ENCODE measurements at places on chromosomes 4 and X. TPM values are rescaled to one million over a fixed set of nuclear protein-coding genes. Genes with fewer than 3 reads are reported as not detected.

HTN3 gene
- total RNA-seq: not detected

DNA sequence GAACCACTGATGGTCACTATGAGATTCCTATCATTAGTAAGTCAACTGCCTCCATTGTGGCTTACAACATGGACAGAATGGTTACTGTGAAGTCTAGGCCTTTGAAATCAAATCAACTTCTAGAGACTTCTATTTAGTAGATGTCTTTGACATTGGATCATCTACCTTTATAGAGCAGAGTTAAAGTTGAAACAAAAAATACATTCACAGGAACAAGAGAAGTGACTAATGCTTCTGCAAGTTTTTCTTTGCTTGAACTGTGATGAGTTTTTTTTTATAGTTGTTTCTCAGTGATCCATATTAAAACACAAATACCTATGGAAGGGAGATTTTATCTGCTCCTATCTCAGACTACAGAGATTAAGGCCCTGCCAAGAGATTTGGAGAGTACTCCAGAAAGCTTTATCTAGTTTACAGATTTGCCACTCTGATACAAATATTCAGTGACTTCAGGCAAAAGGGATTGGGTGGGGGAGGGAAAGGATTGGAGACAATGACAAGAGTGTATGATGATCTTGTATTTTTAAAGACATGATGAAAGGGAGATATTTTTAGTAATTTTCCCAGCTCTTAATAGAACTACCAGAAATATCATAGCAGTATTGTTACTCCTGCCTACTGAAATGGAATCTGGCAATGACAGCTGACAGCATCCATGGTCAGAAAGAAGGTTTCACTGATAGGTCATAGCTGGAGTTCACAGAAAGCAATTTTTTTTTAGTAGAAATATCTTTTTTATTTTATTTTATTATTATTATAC, 16.0 kb upstream of the EPGN start:
- DNase-seq: no peak
- H3K27me3 ChIP-seq: no peaks in the 10 kb centered on the region
- no peak overlapping the region for H3K27ac ChIP-seq
- no peak overlapping the region for H3K4me3 ChIP-seq
- no peaks in the 10 kb centered on the region for H3K4me1 ChIP-seq

TMSB15C gene
- total RNA-seq: 0.61 TPM

- H3K27me3 ChIP-seq: no peaks in the 10 kb centered on the region
- DNase-seq: no peak
- H3K27ac ChIP-seq: no peak overlapping the region
- no peaks in the 10 kb centered on the region for H3K36me3 ChIP-seq
- no peak overlapping the region for H3K4me3 ChIP-seq
Observed at GRCh38 chrX:71638409-71638808, 20.1 kb upstream of the CXCR3 start.

- no peaks in the 10 kb centered on the region for H3K36me3 ChIP-seq
- no peak overlapping the region for H3K27ac ChIP-seq
- DNase-seq: peak; percentile 36
- no peaks in the 10 kb centered on the region for H3K4me1 ChIP-seq
- no peak overlapping the region for H3K4me3 ChIP-seq
Observed at GRCh38 chr4:45693746-45694145, 430.1 kb downstream of the GABRG1 start.

DNA sequence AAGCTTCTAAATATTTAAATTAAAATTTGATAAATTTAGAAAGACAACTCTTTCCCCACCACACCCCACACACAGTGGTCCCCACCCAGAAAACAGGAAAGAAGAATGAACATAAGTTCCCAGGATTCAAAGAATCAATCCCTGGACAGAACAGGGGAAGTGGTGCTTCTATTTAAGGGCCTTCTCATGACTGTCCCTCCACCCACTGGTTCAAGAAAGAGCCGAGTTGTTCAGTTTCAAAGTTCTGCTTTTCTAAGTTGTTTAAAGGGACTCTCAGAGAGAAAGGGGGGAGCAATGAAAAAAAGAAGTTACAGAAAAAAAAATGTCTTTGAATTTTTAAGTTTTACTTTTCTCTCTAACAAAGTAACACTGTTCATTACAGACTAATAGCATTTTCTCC, 195.8 kb downstream of the PDGFC start:
- H3K27me3 ChIP-seq: no peaks in the 10 kb centered on the region
- H3K4me1 ChIP-seq: peaks cover 61% of the 10 kb centered on the region
- no peak overlapping the region for H3K4me3 ChIP-seq

DNA sequence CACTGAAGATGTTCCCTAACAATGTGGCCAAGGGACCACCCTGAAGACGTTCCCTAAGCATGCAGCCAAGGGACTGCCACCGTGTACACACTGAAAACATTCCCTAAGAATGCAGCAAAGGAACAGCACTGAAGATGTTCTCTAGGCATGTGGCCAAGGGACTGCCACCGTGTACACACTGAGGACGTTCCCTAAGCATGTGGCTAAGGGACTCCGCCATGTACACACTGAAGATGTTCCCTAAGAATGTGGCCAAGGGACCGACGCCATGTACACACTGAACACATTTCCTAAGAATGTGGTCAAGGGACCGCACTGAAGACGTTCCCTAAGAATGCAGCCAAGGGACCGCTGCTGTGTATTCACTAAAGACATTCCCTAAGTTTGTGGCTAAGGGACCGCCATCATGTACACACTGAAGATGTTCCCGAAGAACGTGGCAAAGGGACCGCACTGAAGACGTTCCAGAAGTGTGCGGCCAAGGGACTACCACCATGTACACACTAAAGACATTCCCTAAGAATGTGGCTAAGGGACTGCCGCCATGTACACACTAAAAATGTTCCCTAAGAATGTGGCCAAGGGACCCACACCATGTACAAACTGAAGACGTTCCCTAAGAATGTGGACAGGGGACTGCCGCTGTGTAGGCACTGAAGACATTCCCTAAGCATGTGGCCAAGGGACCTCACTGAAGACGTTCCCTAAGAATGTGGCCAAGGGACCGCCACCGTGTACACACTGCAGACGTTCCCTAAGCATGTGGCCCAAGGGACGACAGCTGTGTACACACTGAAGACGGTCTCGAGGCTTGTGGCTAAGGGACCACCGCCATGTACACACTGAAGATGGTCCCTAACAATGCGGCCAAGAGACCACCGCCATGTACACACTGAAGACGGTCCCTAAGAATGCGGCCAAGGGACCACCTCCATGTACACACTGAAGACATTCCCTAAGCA, 54.8 kb downstream of the DHRSX start:
- no peak overlapping the region for H3K4me3 ChIP-seq
- no peak overlapping the region for H3K27ac ChIP-seq
- H3K4me1 ChIP-seq: no peaks in the 10 kb centered on the region

- no peak overlapping the region for H3K4me3 ChIP-seq
- no peaks in the 10 kb centered on the region for H3K27me3 ChIP-seq
- H3K27ac ChIP-seq: no peak overlapping the region
Observed at GRCh38 chr4:105093975-105094374, 52.7 kb upstream of the TET2 start.

DNA sequence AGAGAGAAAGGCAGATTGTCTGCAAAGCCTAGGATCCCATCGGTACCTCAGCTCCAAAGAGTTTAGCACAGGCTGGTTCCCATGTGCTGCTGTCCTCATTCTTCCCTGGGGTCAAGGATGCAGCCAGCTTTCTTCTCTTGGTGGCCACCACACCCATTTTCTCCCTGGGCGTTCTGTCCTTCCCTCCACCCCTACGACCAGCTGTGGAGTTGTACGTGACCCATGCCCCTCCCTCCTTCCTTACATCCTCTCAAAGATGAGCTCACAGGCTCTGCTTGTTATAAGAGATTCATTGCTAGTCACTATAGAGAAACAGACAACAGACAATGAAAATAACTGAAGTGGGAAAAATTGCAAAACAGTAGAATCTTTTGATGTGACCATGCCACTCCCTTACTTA, 74.0 kb upstream of the KLF3 start:
- H3K36me3 ChIP-seq: no peaks in the 10 kb centered on the region
- no peak overlapping the region for H3K4me3 ChIP-seq
- H3K27ac ChIP-seq: no peak overlapping the region
- H3K4me1 ChIP-seq: no peaks in the 10 kb centered on the region

KCND1 gene
- total RNA-seq: 1.8 TPM

GRCh38 chrX:108264376-108264775, 172.8 kb downstream of the ATG4A start:
- no peak for DNase-seq
- no peak overlapping the region for H3K27ac ChIP-seq
- H3K27me3 ChIP-seq: no peaks in the 10 kb centered on the region
- no peaks in the 10 kb centered on the region for H3K36me3 ChIP-seq

DNA sequence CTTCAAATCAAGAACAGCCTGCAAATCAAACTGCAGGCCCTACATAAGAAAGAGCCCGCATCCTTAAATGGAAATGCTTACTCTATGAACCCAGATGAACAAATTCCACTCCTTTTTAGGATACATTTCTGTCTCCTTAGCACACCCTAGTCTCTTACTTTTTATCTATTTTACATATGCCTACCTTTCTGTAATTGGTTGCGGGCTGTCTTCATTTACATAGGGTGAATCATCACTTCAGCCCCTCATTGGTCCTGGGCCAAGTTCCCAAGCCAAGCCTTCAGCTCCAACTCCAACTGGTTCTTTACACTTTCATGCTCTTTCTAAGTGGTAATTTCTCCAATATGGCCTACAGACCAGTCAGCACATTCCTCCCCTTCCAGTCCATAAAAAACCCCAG, 219.3 kb downstream of the TRAM1L1 start:
- DNase-seq: no peak
- H3K27ac ChIP-seq: no peak overlapping the region
- no peaks in the 10 kb centered on the region for H3K4me1 ChIP-seq
- no peak overlapping the region for H3K4me3 ChIP-seq
- H3K36me3 ChIP-seq: no peaks in the 10 kb centered on the region

MSN gene
- 40.9 TPM for total RNA-seq

- peaks cover 4% of the 10 kb centered on the region for H3K27me3 ChIP-seq
- no peak overlapping the region for H3K4me3 ChIP-seq
- no peaks in the 10 kb centered on the region for H3K4me1 ChIP-seq
- no peaks in the 10 kb centered on the region for H3K36me3 ChIP-seq
- DNase-seq: peak; percentile 44
Observed at GRCh38 chrX:129932821-129933321, 26.9 kb downstream of the UTP14A start.

GAGE12E gene
- total RNA-seq: not detected

DKK2 gene
- 0.14 TPM for total RNA-seq

DNA sequence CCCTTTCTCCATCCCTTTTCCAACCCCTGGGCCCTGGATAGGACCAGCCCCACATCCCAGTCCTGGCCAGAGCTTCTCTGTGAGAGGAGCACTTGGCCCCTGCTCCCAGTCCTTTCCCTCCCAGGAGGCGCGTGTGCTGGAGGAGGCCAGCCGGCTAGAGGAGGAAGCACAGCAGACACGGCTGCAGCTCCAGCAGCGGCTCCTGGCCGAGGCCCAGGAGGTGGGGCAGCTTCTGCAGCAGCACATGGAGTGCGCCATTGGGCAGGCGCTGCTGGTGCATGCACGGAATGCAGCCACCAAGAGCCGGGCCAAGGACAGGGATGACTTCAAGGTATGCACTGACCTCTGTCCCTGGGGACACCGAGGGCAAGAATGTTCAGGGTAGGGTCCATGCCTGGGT, 87.5 kb downstream of the EVC start:
- DNase-seq: no peak
- no peak overlapping the region for H3K4me3 ChIP-seq
- H3K36me3 ChIP-seq: no peaks in the 10 kb centered on the region
- H3K27me3 ChIP-seq: no peaks in the 10 kb centered on the region
- H3K27ac ChIP-seq: no peak overlapping the region

GRCh38 chr4:110452546-110452945, 23.4 kb upstream of the ENPEP start:
- no peak overlapping the region for H3K27ac ChIP-seq
- DNase-seq: no peak
- H3K4me1 ChIP-seq: no peaks in the 10 kb centered on the region
- no peak overlapping the region for H3K4me3 ChIP-seq
- H3K36me3 ChIP-seq: no peaks in the 10 kb centered on the region

DNA sequence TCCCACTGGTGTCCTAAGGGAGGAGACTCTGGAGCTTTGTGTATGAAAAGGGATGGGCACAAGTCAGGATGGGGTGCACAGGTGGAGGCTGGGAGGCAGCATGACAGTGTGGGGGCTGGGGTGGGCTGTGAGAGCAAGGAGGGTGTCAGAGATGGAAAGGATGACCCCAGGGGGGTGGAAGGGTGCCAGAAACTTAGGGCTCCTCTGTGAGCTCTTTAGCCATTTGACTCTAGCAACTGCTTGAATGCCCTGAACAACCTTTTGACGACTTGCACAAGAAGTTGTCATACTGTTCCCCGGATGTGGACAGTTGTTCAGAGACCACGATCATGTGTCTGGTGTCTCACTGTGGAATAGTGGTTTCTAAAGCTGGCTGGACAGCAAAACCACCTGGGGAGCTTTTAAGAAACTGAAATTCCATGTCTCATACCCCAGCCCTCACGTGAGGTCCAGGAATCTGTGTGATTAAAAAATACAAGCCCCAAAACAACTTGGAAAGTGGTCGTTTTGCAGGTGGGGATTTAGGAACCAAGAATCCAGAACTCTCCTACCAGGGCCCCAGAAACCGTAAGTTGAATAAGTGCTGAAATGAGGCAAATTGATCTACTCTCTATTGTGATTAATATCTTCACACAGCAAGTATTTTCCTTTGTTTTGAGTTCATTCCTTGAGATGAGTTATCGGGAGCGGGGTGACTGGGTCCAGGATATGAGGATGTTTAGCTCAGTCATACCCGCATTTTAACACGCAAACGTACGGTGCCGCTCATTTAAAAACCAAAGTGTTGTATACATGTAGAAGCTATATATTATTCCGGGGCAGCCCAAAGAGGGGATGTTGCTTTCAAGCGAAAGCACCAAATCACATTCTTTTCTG, 3.4 kb downstream of the RHOH start:
- no peaks in the 10 kb centered on the region for H3K36me3 ChIP-seq
- H3K27me3 ChIP-seq: no peaks in the 10 kb centered on the region
- peak overlapping the region; percentile 15 for H3K4me3 ChIP-seq
- DNase-seq: no peak
- no peak overlapping the region for H3K27ac ChIP-seq

GRCh38 chr4:153603258-153603657, 80.8 kb upstream of the TLR2 start:
- H3K4me1 ChIP-seq: no peaks in the 10 kb centered on the region
- DNase-seq: no peak
- no peak overlapping the region for H3K4me3 ChIP-seq
- H3K27ac ChIP-seq: no peak overlapping the region

DNA sequence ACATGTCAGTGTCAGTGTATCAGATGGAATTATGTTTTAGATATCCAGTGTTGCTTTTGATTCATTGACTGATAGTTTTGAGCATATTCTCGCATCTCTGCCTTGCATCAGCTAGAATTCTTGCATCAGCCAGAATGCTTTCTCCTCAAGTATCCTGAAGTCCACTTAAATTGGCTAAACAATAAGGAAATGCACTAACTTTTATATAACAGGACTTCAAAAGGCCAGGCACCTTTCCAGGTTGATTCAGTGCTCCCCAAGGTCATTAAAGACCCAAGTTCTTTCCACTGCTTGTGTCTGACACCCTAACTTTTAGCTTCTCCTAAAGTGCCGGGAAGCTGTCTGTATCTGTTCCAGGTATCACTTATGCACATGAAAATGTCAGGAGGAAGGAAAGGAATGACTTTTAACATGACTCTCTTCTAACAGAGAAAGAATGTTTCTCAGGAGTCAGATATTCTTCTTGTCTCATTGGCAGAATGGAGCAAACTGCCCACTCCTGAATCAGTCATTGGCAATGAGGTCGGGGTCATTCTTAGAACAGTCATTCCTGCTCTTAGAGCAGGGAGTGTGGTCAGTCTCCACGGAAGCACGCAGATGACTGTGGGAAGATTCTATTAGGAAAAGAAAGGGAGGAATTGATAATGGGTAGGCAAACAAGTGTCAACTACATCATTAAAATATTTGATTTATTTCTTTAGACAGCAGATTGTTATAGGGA, 92.9 kb upstream of the TLL1 start:
- no peaks in the 10 kb centered on the region for H3K27me3 ChIP-seq
- no peaks in the 10 kb centered on the region for H3K4me1 ChIP-seq
- no peaks in the 10 kb centered on the region for H3K36me3 ChIP-seq
- no peak overlapping the region for H3K4me3 ChIP-seq
- DNase-seq: no peak
- no peak overlapping the region for H3K27ac ChIP-seq
